Neural progenitor cell (in vitro differentiated cells): ENCODE measurements at places on chromosomes 6 and 20.

GRCh38 chr6:16505711-16506357 lies 255.4 kb downstream of the ATXN1 start:
- no peak overlapping the region for H3K4me3 ChIP-seq
- no peak for DNase-seq
- peaks cover 13% of the 10 kb centered on the region for H3K4me1 ChIP-seq
- H3K27me3 ChIP-seq = no peaks in the 10 kb centered on the region
- H3K36me3 ChIP-seq = no peaks in the 10 kb centered on the region

GRCh38 chr20:36919715-36920333 lies 31.7 kb downstream of the SAMHD1 start:
- DNase-seq = peak; percentile 66
- no peak overlapping the region for H3K27ac ChIP-seq
- no peaks in the 10 kb centered on the region for H3K27me3 ChIP-seq
- no peak overlapping the region for H3K4me3 ChIP-seq
- H3K4me1 ChIP-seq = no peaks in the 10 kb centered on the region
- no peaks in the 10 kb centered on the region for H3K36me3 ChIP-seq

DNA sequence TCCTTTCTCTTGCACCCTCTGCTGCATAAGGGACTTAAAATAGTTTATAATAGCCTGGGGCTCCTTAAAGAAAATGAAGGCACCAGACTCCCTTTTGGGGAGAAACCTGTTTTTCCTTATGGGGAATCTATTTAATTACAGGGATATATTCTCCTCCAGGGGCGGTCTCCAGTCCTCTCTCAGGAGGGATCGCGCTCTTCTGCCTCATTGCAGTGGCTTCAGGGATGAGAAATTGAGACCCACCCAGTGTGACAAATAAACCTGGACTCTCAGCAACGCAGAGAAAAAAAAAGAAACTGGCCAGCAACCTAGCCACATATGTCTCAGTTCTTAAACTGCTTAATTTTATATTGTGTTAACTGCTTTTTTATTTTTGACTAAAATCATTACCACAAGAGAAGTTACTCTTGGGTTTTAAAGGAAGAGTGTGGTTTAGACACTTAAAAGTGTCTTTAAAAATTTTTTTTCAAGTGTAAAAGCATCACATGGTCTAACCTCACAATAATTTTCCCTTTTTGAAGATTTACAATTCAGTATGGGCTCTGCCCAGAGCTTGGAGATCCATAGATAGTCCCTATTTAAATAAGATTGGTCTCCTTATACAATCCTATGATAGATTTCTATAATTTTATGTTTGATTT lies 11.7 kb upstream of the GOPC start:
- H3K4me3 ChIP-seq = no peak overlapping the region
- H3K36me3 ChIP-seq = no peaks in the 10 kb centered on the region
- no peaks in the 10 kb centered on the region for H3K27me3 ChIP-seq
- H3K27ac ChIP-seq = no peak overlapping the region

DNA sequence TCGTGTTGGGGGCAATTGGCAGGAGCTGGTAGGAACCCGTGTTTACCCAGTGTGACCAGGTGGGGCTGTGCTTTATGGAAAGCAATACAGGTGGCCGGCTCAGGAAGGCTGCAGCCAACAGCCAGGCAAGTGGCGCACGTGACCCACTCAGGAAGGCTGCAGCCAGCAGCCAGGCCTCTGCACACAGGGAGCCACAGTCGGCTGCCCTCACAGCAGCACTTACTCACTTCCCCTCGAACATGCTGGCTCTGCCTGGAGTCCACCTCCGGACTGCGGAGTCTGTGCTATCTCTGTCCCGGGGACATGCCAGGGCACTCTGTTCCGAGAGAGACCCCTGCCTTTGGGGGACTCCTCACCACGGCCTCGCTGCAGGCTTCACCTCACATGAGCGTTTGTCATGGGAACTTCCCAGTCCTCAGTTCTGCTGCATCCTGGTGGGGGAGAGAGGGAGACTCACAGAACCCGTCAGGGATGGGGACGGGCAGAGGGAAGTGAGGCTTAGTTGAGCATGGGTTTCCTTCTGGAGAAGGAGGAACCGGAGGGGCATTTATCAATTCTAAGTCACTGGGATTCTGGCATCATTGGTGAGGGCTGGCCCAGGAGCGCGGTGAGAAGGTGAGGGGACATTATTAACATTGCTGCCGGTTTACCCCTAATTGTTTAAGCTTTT lies 76.8 kb downstream of the TTLL2 start:
- H3K4me3 ChIP-seq = no peak overlapping the region
- no peaks in the 10 kb centered on the region for H3K27me3 ChIP-seq
- peaks cover 3% of the 10 kb centered on the region for H3K4me1 ChIP-seq
- H3K27ac ChIP-seq = no peak overlapping the region

GRCh38 chr20:9160757-9161156 lies 91.9 kb downstream of the PLCB4 start:
- H3K27me3 ChIP-seq = no peaks in the 10 kb centered on the region
- DNase-seq = no peak
- no peaks in the 10 kb centered on the region for H3K36me3 ChIP-seq
- peaks cover 19% of the 10 kb centered on the region for H3K4me1 ChIP-seq

DNA sequence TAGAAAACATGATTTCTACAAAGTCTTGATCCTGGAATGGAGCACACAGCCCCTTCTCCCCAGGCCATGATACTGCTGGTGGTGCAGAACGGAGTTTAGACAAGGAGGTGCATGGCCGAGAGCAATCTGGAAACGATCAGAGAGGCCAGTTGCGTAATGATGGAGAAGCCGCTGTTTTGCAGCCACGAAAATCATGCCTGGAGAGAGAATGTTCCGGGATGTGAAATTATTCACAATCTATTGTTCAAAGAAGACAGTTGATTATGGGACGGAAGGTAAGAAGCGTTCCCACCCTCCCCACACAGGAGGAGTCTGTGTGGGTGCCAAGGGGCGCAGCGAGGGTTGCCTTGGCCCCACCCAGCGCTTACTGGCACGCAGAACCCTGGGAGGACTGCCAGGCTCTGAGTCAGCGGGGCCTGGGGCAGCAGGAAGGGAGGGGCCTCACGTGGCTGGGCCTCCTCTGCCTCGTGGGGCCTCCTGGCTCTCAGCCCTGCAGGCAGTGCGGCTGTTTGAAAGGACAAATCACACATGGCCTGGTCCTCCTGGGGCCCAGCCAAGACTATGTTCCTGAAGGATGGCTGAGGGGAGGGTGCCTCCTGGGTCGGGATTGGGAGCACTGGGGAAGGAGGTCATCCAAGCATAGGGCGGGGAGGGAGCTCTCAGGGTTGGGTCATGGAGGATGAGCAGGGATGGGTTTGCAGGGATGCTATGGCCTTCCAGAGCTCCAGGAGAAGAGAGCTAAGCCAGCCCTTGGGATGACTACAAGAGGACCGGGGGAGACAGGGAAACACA lies 8.7 kb upstream of the AP5S1 start:
- H3K27me3 ChIP-seq = no peaks in the 10 kb centered on the region
- H3K27ac ChIP-seq = no peak overlapping the region
- H3K36me3 ChIP-seq = no peaks in the 10 kb centered on the region
- DNase-seq = no peak
- H3K4me1 ChIP-seq = peaks cover 6% of the 10 kb centered on the region
- H3K4me3 ChIP-seq = no peak overlapping the region

DNA sequence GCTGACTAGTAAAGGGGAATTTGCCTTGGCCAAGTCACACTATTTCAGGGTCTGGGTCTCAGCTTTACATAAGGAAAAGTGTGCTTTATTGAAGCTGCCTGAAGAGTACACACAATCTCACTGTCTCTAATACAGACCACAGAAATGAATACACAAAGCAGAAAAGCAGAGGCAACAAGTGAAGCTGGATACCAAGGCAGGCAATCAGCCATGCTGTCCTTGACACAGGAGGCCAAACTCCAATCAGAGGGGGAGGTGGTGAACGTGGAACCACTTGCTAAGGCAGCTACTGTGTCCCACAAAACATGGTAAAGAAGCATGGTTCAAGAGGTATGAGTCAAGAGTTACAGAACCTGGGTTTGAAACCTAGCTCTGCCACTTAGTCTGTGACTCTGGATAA lies 21.8 kb upstream of the CCND3 start:
- peaks cover 27% of the 10 kb centered on the region for H3K4me1 ChIP-seq
- no peaks in the 10 kb centered on the region for H3K27me3 ChIP-seq
- H3K36me3 ChIP-seq = no peaks in the 10 kb centered on the region

- peaks cover 11% of the 10 kb centered on the region for H3K4me1 ChIP-seq
- H3K36me3 ChIP-seq = peaks cover 1% of the 10 kb centered on the region
- DNase-seq = no peak
These were observed 159.8 kb upstream of the ARID1B start for GRCh38 chr6:156617376-156617775.
